ENCODE measurements at places on chromosomes 6 and 20.

GRCh38 chr6:29483186-29483585 lies 4.6 kb downstream of the MAS1L start:
- DNase-seq: no peak

GRCh38 chr6:5096482-5096881 lies 11.3 kb downstream of the PPP1R3G start:
- no peak for DNase-seq

- no peak for DNase-seq
These were observed 131.2 kb upstream of the KCNG1 start for GRCh38 chr20:51153867-51154707.

GRCh38 chr6:3214898-3215297 lies 12.6 kb downstream of the TUBB2B start:
- no peak for DNase-seq

DNA sequence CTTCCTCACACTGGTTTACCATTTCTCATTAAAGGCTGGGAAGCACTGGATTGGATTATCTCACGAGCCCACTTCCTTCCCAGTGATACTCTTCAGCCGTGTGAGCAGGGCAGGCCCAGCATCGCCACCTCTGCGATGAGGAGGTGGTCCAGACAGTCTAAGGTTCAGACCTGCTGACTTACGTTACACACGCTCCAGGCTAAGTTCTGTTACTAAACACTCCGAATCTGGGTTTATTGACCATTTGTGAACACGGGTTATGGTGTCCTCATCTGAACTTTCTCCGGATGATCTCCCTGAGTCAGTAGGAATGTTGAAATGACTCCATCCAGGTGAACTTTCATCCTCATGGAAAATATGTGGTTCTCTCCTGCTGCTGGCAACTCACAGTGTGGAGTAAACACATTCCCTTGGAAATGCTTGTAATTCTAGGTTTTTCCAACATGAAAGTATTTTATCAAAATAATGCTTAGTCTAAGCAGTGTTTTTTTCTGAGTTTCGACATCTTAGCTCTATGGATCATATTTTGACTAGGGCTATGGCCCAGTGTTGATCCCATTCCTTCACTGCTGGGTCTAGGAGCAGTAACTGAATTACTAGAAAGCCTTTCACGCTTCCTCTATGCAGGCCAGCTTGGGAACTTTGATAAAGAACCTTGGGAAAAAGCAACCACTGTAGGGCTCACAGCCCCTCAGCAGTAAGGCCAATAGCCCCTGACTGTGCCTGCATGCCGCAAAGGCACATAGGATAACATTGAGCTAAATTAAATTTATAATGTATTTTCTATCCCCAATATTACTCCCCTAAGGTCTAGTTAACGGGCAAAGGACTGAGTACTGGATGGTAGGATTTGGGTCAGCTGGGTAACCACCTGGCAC lies 37.7 kb upstream of the PXDC1 start:
- DNase-seq: no peak

DNA sequence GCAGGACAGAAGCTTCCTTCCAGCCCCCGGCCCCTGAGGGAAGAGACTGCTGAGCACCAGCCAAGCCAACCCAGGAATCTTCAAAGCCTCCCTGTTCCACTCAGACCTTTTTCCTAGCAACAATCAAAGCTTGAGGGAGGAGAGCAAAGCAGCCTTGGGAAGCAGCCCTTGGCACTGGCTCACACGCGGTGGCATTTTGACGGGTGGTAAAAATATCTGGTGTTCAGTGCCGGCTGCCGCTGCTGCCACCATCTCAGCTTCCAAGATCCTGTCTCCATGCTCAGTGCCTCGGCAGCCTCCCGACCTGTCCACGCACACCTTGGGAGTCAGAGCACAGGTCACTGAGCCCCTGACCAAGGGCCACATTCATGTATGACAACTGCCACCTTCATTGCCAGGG lies 170.1 kb downstream of the LRFN2 start:
- no peak for DNase-seq
